ENCODE measurements at places on chromosomes 11 and 22.

DNA sequence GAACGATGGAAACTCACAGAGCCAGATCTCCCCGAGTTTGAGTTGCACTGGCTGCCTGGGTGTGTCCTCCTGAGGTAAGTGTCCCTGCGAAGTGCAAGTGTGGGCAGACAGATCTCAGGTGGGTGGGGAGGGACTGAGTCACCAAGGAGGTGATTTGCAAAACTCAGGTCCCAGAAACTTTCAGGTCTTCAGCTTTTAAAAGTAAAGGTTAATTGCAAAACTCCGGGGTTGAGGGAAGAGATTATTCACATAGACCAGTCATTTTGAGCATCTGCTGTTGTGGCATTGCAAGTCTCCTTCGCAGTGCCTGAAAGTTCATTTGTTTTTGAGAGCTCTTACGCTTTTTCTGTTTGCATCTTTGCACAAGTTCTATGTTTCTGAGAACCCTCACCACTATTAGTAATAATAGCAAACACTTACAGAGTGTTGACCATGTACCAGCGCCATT is 7.1 kb downstream of the CD44 start:
- peak; percentile 88 for DNase-seq

GRCh38 chr11:34501500-34501899 is 12.1 kb downstream of the ELF5 start:
- no peak for DNase-seq

DNA sequence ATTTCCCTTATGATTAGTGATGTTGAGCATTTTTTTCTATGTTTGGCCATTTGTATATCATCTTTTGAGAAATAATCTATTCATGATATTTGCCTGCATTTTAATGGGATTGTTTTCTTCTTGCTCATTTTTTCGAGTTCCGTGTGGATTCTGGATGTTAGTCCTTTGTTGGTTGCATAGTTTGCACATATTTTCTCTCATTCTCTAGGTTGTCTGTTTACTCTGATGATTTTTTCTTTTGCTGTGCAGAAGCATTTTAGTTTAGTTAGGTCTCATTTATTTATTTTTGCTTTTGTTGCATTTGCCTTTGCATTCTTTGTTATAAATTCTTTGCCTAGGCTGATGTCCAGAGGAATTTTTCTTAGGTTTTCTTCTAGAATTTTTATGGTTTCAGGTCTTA is 87.3 kb downstream of the METTL15 start:
- DNase-seq: no peak

DNA sequence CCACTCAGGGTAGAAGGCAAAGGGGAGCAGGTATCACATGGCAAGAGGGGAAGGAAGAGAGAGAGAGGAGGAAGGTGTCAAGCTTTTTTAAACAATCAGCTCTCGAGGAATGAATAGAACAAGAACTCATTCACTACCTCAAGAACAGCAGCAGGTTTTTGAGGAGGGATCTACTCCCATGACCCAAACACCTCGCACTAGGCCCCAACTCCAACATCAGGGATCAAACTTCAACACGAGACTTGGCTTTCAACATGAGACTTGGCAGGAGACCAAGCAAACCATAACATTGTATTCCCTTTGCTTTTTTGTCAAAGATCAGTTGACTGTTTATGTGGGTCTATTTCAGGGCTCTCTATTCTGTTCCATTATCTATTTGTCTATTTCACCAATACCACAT is 26.9 kb upstream of the APOBEC3A start:
- no peak for DNase-seq

GRCh38 chr11:86592659-86593451 is 79.6 kb downstream of the ME3 start:
- DNase-seq: peak; percentile 90

- no peak for DNase-seq
Observed at GRCh38 chr22:26197425-26197824, 28.2 kb downstream of the SEZ6L start.

DNA sequence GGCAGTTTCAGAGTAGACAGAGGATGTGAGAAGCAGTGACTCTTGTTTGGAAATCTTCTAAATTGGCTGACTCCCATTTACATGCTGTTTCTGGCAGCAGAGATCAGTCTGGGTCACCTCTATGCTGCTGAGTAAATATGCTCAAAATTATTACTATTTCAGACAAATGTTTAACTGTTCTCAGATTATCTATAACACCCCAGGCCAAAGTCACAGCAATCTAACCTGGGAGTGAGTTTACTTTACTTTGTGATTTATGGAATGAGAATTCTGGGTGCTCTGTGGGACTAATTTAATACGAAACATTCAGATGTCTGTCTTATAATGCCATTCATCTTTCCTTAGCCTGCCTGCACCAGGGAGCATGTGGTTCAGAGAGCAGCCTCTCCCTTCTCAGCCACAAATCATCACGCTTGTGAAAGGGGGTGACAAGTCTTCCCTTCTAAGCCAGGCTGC is 282.5 kb upstream of the MPPED2 start:
- no peak for DNase-seq

DNA sequence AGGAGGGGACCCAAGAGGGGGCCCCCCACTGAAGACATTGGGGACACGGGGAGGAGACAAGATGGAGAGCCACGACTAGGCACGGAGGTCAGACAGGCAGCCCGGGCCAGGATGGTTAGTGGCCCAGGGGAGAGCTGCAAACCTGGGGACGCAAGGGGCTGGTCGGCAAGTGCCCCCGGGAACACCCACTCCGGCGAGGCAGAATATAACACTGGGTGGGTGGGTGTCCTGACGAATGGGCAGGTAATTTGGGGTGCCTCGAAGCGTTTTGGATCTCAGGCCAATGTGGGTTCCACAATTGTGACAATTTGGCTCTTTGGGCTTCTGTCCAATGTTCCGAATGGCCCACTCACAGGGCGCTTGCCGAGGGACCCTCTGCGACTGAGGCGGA is 9.9 kb downstream of the IGF2 start:
- no peak for DNase-seq

DNA sequence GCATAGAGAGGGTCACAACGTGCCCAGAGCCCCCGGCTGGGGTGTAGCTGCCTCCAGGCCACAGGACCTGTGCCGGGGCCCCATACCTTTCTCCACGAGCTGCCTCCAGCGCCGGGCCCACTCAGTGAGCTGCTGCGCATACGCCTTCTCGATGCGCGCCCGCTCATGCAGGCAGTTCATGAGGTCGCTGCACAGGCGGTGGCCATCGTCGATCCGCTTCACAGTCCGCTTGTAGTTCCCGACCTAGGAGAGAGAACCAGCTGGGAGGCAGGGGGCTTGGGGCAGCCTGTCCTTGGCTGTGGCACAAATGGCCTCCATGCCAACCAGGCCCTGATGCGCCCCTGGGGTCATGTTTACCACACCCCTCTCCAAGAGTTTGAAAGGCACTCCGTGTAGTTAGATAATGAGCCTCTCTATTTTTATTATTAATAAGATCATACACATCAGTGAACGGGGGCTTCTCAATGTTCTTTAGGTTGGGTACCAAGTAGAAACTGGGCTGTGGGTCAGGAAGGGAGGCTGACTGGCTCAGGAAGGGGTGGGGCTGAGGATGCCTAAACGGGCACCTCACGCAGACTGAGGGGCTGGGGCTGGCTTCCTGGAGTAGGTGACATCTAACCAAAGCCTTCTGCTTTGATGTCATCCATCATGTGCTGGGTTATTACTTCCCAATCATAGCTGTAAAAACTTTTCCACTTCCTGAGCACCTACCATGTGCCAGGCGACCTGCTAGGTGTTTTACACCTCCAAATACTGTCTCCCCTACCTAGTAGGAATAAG is 36.5 kb upstream of the ARFGAP3 start:
- no peak for DNase-seq

GRCh38 chr22:19667872-19668740 is 46.2 kb upstream of the SEPTIN5 start:
- no peak for DNase-seq

DNA sequence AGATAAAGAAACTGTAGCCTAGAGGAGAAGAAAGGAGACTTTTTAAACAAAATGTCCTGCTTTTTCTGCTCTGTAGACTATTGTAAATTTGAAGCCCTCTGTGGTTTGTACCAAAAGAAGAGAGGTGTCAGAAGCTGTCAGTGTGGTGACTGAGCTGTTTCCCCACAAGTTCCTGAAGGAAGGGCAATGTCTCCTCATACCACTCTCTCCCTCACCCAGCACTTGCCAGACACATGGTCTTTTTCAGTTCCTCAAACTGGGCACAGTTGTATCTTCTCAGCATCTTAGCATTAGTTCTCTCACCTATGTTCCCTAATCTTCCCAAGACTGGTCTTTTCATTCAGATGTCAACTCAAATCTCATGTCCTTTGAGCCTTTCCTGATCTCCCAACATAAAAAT is 4.3 kb downstream of the BCO2 start:
- no peak for DNase-seq

- no peak for DNase-seq
Observed at GRCh38 chr11:32861850-32862577, 30.6 kb upstream of the QSER1 start.

DNA sequence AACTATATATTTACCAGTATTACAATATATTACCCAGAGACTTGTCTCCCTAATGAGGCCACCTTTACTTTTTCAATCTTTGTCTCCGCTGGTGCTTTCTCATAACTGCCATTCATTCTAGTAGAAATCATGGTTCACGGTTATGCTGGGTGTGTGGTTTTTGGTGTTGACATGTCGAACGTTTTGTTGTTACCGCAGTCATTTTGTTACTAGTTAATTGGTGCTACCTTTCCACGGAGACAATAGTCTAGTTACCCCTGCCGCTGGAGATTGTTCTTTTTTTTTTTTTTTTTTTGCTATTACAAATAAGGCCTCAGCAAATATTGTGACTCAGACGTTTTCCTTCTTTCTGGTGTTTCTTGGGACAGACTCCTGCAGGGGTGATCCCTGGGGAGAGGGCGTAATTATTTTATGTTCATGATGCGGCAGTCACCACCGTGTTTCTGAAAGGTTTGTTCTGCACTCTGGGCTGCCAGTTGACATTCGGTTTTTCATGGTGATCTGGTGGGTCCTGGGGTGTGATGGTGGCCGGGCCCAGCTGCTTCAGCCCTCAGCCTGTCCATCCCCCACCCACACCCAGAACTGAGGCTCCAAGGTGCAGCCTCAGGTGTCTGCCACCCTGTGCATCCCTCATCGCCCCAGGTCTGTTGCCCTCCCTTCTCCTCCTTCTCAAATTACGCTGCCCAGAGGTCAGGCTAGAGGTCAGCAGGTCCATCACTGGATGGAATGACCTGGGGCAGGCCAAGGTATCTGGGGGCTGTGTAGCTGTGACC is 28.6 kb downstream of the LRP5 start:
- DNase-seq: no peak

DNA sequence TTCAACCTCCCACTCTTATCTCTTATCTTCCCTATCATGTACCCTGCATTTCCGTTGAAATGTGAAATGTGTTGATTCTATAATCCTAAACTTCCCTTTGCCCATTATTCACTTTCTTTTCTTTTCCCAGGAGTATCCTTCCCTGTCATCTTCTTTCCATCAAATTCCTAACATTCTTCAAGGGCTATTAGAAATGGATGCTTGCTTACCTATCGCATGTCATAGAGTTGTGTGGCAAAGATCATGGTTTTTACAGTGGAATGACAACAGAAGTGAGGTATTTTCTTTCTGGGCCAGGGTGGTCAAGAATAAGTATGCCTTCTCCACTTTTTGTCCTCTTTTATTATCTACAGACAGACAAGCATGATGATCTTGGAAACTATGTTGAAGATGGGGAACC is 124.4 kb upstream of the SLC5A12 start:
- no peak for DNase-seq

GRCh38 chr22:43236411-43237166 is 49.7 kb upstream of the TTLL12 start:
- DNase-seq: no peak

DNA sequence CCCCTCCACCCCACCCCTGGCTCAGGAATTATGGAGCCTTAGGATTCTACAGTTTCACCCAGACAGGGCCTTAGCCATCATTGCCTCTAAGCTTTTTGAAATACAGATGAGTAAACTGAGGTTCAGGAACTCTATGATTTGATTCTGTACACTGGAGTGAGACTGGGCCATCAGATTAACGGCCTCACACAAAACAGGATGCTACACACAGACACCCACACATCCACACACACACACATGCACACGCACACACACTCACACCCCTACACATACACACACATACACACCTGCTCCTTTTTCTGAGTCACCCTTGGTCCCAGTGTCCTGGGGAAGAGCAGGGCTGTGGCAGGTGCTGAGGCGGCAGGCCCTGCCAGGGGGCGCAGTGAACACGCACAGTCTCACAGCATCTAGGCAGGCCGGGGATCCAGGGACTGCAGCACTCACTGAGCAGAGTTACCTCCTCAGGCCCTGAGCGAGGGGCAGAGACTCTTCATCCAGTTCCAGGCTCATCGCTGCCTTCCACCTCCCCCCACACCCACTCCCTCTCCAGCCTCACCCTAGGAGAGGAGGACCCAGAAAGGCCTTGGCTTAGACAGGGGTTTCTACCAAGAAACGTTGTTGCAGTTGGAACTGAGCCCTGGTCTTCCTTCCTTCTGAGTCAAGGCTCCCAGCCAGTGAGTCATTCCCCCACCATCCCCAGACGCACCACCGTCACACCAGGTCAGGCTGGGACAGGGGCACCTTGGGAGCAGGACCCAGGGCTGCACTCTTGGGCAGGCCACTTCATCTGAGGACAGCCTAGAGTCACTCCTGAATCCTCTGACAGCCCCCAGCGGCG is 89.8 kb upstream of the PARVA start:
- DNase-seq: peak; percentile 3

DNA sequence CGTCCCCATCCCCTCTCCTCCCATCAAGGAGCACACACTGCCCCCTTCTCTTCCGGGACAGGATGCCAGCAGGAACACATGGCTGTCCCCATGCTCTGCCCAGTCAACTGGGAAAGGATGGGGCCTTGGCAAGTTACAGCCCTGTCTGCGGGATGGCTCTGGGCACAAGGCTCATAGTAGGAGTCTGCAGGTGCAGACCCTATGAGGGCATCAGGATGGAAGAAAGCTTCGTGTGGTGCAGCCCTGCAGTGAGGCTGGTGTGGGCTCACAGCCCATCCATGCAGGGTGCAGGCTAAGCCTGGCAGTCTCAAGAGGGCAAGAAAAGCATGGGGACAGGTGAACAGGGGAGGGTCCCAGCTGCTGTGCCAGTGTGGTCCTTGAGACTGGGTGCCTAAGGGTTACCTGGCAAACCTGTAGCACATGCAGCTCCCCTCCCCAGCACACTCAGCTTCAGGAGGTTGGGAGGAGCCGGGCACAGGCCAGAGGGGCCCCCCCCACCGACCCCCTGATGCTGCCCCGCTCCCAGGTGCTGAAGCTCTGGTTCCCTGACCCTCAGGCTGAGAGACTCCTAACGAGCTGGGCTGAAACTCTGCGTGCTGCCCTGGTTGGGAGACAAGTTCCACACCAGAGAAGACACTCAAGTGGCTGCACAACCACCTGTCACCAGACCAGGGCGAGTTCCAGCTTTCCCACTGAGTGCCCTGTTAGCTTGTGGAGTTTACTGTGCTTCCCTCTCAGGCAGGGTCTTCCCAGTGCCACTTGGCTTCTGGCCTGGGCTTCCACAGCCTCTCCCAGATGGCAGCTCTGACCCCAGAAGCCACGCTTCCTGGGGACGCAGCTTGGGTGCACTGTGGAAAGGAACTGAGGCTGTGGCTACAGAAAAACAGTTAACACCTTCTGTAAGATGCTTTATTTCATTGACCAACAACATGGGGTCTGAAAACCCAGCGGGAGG is 3.3 kb upstream of the SCARF2 start:
- no peak for DNase-seq

Measured in T-helper 2 cell treated with Interferon-gamma antibody and Interleukin-4, amounts not matched to agents 5 μg/mL and 100 μg/mL, for 36 hours (primary cell).